ENCODE measurements at places on chromosomes 6 and 20.

GRCh38 chr20:4603724-4604123 is 118.0 kb upstream of the PRND start:
- no peak for DNase-seq

DNA sequence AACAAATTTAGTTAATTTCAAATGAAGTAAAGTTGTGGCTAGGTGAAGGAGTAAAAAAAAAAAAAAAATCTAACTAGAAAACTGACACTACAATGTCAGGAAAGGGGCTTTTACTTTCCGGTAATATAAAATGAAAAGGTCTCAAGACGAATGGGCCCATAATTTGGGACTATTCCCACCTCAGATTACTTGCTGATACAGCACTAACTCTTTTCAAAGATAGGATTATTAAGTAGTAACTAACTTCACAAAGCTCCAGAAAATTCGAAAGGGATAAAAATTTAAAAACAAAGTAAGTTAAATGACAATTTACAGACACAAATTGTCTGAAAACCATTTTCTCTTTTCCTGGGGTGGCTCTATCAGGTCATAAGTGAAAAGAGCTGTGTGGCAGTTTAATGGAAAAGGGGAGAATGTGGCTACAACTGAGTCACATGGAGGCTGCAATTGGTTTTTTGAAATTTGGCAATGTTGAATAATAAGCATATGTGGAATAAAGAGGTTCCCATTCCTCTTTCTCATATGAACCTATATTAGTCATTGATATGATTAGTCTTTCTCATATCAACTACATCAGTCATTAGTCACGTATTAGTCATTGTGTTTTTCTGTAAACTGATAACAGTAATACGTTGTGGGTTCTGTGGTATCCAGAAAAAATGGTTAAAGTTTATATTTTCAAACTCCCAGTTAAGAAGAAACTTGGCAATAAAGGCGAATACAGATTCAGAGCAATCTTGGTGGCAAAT is 78.0 kb downstream of the RWDD2A start:
- peak; percentile 75 for DNase-seq

DNA sequence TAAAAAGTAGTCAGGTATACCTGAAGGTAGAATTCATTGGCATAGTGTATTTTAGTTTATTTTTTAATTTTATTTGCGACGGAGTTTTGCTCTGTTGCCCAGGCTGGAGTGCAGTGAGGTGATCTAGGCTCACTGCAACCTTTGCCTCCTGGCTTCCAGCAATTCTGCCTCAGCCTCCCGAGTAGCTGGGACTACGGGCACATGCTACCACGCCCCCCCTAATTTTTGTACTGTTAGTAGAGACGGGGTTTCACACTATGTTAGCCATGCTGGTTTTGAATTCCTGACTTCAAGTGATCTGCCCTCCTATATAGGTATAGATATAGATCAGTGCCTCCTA is 102.8 kb upstream of the PRSS16 start:
- peak; percentile 29 for DNase-seq

GRCh38 chr6:26249957-26250697 is 114.9 kb upstream of the BTN3A2 start:
- no peak for DNase-seq

- DNase-seq, result no peak
Observed at GRCh38 chr20:38723848-38724625, at the start of gene SLC32A1. SLC32A1 (plus strand) TSS chr20:38724486; CDS start chr20:38724725, 239 bp downstream.

- DNase-seq, result no peak
Observed at GRCh38 chr6:139376017-139376330, 1.5 kb upstream of the CITED2 start.

DNA sequence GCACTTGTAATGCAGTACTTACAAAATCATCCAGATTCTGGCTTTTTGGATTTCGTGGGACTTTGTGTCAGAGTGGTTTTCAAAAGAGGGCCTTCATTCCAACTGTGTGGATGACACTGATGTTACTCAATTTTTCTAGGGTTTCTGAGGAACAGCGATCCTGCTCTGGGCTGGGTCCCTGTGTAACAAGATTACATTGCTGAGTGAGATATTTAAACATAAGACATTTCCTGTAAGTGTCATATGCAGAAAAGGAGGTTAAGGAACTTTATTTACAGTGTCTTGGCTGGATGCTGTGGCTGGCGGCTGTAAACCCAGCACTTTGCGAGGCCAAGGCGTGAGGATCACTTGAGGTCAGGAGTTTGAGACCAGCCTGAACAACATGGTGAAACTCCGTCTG is 6.7 kb downstream of the ZFAND3 start:
- DNase-seq, result no peak

DNA sequence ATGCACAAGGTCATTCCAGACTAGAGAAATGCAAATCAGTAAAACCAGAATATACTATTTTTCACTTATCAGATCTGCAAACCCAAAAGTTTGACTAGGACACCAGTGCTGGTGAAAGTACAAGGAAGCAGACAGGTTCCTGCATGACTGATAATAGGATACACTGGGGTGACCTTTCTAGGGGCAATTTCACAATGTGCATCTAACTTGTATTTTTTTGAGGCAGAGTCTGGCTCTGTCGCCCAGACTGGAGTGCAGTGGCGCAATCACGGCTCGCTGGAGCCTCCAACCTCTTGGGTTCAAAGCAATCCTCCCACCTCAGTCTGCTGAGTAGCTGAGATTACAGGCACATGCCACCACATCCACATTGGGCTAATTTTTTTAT is 11.4 kb downstream of the COMMD7 start:
- no peak for DNase-seq

DNA sequence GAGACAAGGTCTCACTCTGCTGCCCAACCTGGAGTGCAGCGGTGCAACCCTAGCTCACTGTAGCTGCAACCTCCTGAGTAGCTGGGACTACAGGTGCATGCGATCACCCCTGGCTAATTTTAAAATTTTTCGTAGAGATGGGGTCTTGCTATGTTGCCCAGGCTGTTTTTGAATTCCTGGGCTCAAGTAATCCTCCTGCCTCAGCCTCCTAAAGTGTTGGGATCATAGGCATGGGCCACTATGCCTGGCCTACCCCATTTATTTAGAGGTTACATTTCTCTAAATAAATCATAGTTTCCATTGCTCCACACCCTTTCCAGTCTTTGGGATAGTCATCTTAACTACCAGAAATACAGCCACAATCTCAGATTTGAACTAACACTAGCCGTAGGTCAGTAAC is 134.7 kb upstream of the CITED2 start:
- no peak for DNase-seq

GRCh38 chr6:63269470-63269869 is 50.3 kb downstream of the LGSN start:
- no peak for DNase-seq

DNA sequence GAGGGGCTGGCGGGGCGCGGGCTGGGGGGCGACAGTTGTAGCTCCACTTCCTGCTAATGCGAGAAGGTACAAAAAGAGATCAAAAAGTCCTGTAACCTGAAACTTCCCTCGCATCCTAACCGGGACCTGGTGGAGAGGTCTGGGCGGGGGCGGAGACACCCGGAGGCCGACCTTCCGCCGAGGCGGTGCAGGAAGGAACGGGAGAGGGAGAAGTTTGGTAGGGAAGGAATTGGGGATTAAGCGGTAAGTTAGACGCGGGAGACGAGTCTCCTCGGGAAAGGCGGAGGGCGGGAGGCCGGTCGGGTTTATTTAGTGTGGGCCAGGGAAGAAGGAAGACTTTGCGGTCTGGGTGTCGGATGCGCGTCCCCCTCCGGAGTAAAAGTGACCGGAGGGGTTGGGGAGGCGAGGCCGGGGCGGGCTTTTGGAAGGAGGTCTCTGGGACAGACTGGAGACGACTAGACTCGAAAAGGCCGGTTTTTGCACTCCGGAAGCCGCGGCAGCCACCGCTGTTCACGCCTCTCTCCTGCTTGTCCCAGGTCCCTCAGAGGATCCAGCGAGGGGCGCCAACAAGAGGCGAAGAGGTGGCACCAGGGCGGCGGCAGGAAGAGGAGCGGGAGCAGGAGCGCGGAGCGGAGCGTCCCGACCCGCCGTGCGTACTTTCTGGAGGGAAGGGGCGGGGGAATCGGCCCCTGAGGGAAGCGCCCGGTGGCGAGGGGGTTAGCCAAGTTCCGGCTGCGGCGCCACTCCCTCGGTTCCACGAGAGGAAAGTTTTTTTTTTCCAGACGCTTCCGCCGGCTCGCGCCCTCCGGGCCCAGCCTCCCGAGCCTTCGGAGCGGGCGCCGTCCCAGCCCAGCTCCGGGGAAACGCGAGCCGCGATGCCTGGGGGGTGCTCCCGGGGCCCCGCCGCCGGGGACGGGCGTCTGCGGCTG is 734 bp downstream of the TPBG start:
- DNase-seq, result peak; percentile 66

- peak; percentile 61 for DNase-seq
Observed at GRCh38 chr20:16459019-16459700, 114.1 kb downstream of the KIF16B start.

DNA sequence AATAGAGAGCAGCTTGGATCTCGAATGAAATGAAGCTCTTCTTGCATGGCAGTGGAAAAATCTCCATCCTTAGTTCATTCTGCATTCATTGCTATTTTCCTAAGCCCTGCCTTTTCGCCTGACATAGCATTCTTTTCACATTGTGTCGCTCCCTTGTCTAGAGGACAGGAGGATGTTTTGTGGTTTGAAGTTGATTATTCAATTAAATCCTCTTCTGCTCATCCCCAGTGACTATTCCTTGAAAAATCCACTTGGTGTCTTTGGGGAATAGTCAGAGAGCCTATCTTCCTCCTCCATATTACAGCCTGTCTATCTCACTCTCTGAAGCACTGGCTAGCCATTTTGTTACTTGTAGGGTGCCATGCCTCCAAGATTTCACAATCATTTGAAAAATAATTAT is 161.2 kb downstream of the KLHL32 start:
- DNase-seq, result peak; percentile 45

GRCh38 chr6:124423621-124424020 is 538.6 kb upstream of the RNF217 start:
- no peak for DNase-seq

GRCh38 chr6:120211955-120212792 is 862.6 kb upstream of the MAN1A1 start:
- DNase-seq, result peak; percentile 67

GRCh38 chr6:140758169-140758877 is 1374.4 kb upstream of the GJE1 start:
- no peak for DNase-seq

- peak; percentile 57 for DNase-seq
Observed at GRCh38 chr6:89146718-89147700, 1.2 kb downstream of the PM20D2 start.

- no peak for DNase-seq
Observed at GRCh38 chr6:134950482-134950881, 581 bp upstream of the ALDH8A1 start.

DNA sequence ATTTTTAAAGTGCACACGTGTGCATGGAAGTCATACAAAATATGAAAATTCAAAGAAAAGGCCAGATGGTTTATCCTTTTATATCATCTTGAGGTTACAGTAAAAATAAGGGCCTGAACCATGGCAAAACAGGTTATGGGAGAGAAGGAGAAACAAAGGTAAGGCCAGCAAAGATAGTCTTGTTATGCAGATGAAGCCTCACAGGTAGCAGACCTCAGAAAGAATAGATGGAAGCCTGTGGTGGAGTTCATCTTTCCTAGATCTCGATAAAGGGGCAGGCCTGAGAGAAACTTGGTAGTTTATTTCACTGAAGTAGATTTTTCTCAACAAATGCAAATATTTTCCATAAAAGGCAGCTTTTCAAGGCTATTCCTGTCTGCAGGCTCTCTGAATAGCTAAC is 693.8 kb downstream of the KHDRBS2 start:
- no peak for DNase-seq

GRCh38 chr6:34773916-34774315 is 16.6 kb downstream of the SNRPC start:
- no peak for DNase-seq

DNA sequence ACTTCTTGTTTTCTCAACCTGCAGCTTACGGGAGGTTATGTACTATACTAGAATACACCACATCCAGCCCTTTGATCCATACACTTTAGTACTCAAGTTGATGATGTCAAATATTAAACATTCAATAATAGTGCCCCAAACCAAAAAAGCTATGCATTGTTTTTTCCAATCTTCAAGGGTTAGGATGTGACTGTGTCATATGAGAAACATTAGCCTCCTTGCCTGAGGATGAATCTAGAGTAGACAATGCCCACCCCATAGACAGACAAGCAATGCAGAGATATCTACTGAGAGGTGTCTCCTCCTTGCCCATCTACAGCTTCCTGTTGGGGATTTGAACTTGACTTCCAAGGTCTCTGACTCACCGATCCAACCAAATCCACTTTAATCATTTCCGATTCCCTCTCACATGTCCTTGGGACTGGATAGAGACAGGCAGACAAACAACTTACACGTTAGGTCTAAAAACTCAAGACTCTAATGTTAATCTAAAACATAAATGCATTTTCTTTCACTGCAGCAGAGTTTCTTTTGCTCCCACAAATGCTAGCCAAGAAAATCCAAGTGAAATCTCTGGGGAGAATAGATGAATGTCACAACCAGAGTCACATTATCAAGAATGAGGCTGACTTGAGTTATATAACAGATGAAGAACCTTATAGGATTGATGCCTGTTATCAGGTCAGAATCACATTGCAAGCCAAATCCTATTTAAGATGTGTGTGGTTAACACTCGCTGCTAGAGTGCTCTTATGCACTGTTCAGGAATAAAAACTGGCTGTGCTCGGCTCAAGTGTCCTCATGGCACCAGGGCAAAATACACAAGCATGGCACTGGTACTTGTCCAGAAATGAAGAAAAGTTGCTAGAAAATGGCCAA is 75.5 kb upstream of the TNFAIP3 start:
- peak; percentile 80 for DNase-seq

GRCh38 chr20:64082820-64083377 is 1.3 kb downstream of the LKAAEAR1 start:
- DNase-seq, result no peak

DNA sequence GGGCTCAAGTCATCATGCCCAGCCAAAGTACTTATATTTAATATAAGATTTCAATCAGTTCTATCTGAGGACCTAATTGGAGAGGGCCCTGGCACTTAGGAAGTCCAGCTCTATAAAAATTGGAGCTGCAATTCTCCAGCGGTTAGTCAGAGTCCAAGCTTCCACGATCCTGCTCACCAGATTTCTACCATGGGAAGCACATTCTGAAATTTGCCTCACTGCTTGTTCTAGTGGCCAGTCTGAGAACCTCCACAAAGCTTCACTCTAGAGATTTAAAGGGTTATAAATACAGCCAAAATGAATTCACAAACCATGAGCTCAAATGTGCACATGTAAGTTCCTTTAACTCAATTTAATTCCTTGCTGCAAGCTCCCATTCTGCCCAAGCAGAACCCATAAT is 33.5 kb downstream of the PNLDC1 start:
- DNase-seq, result peak; percentile 47

- no peak for DNase-seq
Observed at GRCh38 chr20:24452016-24452415, 17.4 kb upstream of the SYNDIG1 start.

- peak; percentile 21 for DNase-seq
Observed at GRCh38 chr6:43927532-43928210, 157.7 kb downstream of the VEGFA start.

DNA sequence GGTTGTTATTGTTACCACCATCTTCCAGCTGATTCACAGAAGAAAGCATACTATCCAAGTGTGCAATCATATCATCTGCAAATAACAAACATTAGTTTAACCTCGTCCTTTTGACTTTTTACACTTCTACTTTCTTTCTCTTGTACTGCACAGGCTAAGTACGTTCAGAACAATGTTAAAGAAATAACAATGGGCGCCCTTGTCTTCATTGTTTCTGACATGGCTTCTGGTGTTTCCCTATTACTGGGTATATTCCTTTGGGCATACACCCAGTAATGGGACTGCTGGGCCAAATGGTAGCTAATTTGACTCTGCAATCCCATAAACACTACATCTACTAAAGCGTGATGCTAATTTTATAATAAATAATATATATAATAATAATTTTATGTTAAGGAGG is 146.7 kb downstream of the GJA10 start:
- DNase-seq, result no peak

- no peak for DNase-seq
Observed at GRCh38 chr6:35094183-35094582, 47.0 kb downstream of the TCP11 start.

Measured in HT1080 (cell line).